ENCODE measurements at places on chromosomes 6 and 20.

DNA sequence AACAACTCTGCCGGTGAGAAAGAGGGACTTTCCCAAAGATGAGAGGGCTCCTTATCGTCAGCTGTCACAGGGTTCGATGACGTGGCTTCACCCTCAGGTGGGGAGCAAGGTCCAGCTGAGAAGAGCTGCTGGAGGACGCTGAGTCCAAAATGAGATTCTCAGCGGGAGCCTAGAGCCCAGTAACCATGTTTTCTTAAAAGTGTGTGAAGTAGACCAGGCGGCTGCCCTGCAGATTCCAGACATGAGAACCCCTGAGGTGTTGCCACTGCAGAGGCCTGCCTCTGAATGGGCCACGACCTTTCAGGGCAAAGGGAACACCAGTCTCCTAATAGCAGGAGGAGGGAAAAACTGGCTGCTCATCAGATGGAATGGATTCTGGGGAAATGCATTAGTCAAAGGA lies 375.1 kb downstream of the BTBD9 start:
- DNase-seq = no peak

DNA sequence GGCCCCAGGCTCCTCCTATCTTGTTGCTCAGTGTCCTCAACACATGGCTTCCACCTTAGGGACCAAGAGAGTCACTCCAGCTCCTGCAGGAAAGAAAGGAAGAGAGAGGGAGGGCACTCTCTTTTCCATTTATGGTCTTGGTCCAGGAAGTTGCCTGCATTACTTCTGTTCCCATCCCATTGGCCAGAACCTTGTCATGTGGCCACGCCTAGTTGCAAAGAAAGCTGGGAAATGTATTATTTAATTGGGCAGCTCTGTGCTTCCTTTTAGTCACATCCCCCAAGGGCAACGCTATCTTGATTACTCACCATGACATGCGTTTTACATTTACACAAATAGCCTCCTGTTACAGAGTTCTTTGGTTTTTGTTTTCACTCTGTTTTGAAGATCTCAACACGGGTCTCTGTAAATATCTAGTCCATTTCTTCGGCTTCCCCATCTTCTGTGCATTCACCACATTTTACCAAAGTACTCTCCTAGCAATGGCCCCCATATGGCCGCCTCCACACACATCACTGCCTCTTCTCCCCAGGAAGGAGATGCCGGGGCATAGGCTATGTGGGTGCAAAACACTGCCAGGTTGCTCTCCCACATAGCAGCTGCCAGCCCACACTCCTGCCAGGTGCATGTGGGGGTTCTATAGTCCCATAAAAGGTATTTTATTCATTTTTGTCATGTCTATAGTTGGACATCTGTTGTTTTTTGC lies 35.7 kb upstream of the ZMYND8 start:
- DNase-seq = no peak

DNA sequence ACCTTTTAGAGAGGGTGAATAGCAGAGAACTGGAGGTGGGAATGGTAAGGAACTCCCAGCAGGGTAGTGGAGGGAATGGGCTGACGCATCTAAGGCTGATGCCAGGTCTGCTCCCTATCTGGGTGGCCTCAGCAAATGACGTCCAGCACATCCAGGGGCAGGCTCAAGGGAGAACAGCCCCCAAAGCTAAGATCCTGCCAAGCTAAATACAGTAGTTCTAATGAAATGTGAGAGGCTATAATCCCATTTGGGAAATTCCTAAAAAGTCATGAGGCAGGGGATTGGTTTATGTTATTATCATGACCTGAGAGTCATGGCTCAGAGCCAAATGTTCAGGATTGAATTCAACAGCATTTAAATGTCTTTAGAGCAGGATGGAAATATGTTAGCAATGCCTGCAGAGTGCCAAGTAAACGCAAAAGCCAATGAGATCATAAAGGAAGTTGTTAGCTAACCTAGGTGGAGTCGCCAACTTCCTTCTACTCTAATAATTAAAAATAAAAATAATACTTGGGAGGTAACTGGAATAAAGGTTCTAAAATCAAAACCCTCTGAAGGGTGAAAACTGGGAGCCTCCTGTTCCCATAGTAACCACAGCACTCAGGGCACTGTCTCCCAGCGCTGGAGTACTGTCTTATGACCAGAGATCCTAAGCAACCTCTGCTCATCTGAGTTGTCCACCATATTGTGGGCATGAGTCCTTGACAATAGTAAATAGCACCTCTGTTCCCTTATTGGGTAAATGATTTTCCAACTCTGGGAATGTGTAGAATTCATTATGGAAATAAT lies 34.8 kb downstream of the IYD start:
- no peak for DNase-seq

GRCh38 chr20:51946586-51946985 lies 144.3 kb upstream of the SALL4 start:
- DNase-seq = no peak

All from NCI-H187 (cell line).